ENCODE measurements at places on chromosomes 11 and 22.

DNA sequence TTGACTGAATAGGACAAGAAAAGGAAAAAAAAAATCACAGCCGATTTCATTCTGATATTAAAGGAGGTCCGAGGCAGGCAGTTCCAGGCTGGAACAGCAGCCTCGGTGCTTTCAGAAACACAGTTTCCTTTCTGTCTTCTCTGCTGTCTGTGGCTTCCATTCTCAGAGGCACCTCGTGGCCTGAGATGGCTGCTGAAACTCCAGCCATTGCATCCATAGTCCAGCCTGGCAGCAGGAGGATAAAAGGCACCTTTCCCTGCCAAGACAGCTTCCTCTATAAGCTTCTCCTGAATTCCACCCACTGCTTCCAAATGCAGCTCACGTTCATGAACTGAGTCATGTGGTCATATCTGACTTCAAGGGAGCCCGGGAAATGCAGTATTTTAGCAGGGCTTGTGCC, 390.5 kb downstream of the TBC1D22A start:
- no peak for DNase-seq

- DNase-seq: no peak
Observed at GRCh38 chr11:21148376-21148775, 479.0 kb downstream of the NELL1 start.

DNA sequence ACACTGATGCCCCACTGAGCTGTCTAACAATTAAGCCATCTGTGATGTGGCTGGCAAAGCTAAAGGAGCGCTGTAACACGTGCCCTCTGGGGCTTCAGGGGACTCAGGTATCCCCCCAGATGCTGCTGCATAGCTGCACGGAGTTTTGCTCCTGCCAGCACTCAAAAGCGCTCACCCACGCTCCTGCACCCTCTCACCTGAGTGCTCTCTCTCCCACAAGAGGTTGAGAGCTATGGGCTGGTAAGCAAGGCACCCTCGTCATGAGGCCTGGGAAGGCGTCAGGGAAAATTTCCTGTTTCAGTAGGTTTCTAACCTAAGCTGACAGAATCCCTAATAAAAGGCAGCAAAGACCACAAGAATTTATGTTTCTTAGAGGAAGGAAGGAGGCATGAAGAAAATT, 850.3 kb downstream of the OPCML start:
- no peak for DNase-seq

GRCh38 chr11:15627560-15627959, 512.8 kb downstream of the INSC start:
- no peak for DNase-seq

DNA sequence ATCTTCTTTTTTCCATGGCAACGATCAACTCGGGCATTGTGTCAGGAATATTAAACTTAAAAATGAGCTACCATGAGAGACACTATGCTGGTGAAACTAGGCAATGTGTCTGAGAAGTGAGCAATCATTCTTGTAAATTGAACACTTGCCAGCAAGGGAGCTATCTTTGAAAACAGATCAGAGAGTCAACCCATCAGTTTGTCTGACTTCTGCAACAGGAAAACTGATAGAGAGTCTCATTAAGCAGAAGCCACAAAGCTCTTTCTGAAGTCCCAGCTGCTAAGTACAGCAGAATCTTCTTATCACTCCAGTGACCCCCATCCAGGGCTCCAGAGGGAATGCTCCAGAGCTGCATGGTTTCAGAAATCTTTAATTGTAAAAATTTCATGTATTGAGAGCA, 114.7 kb downstream of the MSANTD4 start:
- no peak for DNase-seq

GRCh38 chr11:1138097-1138496, 19.7 kb upstream of the MUC5AC start:
- DNase-seq: no peak

GRCh38 chr11:1928891-1929541, 9.5 kb downstream of the TNNT3 start:
- DNase-seq: no peak

DNA sequence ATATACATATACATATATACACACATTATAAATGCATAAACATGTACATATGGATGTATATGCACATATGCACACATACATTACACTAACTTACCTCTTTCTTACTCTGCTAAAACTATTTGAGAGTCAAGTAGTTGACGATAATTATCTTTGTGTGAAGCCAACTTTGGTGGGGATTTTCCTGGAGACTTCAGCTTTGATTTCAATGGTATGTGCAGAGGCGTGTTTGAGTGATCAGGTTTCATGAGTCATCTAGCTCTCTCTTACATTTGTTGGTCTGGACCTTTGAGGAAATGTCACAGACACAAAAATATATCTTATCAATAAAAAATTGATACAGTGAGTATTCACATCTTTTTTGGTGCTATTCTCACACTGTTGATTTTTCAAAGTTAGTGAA, 769.1 kb upstream of the LUZP2 start:
- no peak for DNase-seq

DNA sequence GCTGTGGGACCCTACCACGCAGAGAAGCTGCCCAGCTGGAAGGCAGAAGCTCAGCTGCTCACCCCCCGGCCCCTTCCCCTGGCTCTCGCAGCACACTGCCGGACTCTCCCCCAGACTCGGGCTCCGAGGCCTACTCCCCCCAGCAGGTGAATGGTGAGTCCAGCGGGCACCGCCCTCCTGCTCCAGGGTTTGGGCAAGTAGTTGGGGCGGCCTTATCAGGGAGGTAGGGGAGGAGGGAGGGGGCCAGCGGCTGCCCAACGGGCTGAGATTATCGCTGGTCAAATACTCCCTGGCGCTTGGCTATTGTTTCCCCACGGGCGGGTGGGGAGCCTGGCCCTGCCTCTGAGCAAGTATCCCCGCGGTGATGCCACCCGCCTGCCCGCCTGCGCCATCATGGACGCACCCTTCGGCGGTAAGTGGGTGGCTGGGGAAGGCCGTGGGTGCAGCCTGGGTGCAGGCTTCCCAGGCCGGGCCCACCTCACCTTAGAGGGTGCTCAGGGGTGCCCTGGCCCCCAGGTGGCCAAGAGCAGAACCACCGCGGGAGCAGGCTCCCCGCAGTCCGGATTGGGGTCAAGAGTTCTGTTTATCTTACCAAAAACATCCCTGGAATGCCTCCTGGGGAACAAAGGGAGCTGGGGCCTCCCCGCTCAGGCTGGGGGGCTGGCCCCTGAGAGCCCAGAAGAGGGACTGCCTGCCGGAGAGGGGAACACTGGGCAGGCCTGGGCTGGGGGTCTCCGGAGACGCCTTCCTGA, 16.9 kb downstream of the MYRF start:
- DNase-seq: no peak

DNA sequence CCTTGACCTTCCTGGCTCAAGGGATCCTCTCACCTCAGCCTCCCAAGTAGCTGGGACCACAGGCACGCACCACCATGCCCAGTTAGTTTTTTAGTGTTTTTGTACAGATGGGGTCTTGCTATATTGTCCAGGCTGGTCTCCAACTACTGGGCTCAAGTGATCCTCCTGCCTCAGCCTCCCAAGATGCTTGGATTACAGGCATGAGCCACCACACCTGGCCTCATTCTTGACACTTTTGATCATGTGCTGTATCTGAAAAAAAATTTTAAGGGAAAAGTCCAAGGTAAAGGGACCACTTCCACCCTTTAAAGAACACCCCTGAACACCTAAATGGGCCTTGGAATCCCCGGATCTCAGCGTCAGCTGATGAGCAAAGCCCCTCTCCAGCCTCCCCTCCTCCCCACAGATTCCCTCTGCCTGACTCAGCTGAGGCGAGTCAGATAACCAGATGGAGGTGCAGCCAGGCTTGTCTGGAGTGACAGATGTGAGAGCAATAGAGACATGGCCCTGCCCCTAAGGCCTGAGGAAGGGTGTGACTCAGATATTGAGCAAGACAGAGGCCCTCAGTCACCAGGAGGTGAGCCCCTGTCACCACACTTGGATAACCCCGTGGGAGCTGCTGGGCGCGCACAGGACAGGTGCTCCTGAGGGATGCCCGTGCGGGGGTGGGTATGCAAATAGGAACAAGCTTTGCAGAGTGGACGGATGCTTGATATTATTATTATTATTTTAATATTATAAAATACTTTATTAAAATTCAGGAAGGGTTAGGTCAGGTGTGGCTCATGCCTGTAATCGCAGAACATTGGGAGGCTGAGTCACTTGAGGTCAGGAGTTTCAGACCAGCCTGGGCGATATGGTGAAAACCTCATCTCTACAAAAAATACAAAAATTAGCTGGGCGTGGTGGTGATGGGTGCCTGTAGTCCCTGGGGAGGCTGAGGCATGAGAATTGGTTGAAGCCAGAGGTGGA, 5.0 kb upstream of the CCDC88B start:
- peak; percentile 57 for DNase-seq

DNA sequence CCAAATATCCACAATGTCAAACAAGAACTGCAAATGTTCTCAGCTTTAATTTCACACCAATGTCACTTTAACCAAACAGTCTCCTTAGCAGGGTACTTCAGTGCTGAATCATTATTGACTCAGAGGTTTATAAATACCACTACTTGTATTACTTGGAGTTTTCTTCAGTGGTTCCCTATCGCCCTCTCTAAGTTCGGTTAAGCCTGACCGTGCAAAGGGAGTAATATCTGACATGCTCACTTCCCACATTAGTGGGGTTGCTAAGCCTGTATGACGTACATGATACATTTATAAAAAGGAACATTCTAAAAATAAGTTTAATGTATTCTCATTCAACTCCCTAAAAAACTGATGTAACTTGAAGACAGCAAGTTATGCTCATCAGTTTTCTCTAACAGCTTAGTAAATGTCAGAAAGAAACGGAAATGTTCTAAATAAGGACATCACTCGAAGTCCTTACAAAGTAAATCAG, 93.1 kb upstream of the ZC3H12C start:
- DNase-seq: no peak

- no peak for DNase-seq
Observed at GRCh38 chr11:74639533-74639932, 47.2 kb downstream of the POLD3 start.

GRCh38 chr11:995044-995751, 41.3 kb downstream of the MUC6 start:
- DNase-seq: no peak

GRCh38 chr22:29503811-29504372, 23.9 kb downstream of the NEFH start:
- no peak for DNase-seq

- DNase-seq: no peak
Observed at GRCh38 chr11:126468102-126468521, 112.6 kb downstream of the ST3GAL4 start.

DNA sequence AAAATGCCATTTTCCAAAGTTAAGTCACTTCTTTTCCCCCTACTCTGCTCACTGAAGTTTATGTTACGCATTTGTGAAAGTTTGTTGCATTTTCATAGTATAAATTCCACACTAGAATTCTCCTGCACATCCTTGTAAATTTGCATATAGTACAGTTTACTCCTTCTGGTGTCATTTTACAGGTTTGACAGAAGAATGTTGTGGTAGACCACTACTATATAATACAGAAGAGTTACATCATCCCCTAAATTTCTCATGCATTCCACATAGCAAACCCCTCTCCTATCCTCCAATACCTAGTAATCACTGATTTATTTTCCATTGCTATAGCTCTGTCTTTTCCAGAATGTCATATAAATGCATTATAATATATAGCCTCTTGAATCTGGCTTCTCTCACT, 64.5 kb downstream of the CCDC73 start:
- no peak for DNase-seq

DNA sequence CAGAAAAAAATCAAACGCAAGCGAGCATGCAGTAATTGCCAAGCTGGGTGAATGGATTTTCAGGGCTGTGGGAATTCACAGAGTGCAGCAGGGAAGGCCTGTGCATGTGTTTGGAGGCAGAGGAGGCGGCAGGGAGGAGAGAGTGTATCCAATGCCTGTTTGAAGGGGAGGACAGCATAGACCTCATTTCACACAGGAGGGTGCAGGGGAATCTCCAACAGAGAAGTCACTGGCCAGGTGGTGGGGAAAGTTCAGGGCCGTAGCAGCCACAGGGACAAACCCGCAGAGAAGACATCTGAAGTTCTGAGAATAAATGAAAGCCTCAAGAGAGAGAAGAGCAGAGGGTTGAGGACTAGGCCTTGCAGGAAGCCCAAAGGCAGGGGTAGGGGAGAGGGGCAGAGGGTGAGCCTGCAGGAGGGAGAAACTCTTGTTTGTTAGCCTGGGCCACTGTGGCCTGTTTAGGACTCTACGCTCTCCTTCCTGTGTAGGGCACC, 19.2 kb upstream of the KDM2A start:
- no peak for DNase-seq

DNA sequence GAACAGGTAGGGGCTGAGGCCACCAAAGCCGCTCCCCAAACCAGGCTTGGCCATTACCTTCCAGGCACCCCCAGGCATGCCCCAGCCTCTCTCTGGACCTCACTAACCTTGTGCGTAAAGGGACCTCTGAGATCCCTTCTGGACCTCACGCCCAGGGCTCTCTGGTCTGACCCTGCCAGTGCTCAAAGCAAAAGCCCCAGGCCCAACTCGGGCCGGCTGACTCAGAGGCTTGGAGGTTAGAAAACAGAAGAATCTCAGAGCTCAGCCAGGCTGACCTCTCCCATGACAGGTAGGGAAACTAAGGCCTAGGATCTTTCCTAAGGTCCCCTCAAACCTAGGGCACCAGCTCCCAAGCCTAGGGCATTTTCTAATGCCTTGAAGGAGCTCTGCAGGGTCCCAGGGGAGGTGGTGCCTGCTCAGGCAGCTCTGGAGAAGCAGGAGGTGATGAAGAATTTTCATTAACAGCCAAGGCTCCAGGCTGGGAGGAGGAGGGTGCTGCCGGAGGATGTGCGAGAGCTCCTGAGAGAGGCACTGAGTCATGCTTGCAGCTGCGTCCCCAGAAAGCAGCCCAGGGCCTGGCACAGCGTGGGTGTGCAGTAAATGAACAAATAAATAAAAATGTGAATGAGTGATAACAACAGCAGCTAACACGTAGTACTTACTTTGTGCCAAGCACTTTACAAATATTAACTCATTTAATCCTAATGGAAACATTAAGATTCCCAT, 25.6 kb downstream of the ARRB1 start:
- peak; percentile 60 for DNase-seq

DNA sequence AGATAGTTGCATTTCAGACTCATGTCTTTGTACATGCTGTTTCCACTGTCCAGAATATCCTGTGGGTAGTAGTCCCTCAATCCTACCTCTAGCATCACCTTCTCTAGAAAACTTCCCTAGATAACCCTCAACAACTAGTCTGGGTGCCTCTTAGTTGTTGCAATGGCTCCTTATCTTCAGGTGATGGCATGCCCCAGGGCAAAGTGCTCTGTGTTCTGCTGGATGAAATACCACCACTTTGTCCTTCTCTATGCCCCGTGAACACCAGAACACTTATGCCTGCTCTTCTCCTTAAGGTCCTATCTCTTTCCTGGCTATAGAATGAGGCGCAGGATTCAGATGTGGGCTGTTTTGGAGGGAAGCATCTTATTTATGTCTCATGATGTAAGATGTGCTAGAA, 158.3 kb upstream of the CTSC start:
- DNase-seq: no peak

GRCh38 chr11:72553706-72554105, 119.4 kb upstream of the CLPB start:
- peak; percentile 11 for DNase-seq

DNA sequence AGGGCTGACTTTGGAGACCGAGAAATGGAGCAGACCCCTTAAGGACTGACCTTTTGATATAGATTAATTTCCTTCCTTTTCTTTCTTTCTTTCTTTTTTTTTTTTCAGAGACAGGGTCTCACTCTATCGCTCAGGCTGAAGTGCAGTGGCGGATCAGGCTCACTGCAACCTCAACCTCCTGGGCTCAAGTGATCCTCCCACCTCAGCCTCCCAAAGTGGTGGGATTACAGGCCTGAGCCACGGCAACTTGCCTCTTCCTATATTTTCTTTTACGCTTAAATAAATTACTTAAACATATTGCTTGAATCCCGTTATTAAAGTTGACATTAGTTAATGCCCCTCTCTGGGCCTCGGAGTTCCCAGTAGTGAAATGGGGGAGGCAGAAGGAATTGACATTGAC, 350 bp upstream of the KCTD14 start:
- no peak for DNase-seq
